ENCODE measurements at places on chromosomes 2 and 18.

DNA sequence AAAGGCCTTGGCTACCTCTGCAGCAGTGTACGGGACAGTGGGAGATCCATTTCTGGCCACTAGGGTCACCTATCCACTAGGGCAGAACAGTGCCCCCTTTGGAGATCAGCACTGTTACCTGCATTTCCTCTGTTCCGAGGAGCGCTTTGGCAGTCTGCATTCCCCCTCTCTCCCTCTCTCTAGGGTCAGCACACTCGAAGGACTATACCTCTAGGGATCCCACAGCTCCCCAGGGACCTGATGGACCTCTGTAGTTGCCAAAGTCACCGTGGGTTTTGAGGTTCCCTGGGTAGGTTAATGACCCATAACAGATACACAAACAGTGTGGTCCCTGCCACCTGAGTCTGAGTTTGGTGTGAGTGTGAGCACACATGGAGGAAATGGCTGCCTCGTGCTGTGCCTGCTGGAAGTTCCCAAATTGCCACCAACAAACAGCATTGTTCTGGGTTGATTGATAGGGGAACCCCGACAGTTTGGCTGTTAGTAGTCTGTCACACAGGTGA is 99.8 kb upstream of the VWC2L start:
- DNase-seq: no peak

DNA sequence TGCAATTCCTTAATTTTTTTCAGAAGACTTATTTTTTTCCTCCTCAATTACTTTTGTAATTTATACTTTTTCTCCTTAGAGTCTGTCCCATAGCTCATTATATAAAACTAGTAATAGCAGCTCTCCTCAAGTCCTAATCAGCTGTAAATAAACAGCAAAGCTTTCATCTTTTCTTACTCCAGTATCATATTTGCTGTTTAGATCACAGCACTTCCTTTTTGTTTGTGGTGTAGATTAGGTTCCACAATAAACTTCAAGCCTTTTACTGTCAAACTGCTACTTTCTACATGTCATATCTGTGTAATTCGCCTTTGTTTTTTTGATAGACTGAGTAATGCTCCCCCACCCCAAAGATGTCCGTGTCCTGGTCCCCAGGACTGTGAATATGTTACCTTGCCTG is 25.5 kb downstream of the GCG start:
- no peak for DNase-seq

GRCh38 chr2:157627594-157628476 is 829 bp downstream of the ACVR1C start:
- DNase-seq: no peak

DNA sequence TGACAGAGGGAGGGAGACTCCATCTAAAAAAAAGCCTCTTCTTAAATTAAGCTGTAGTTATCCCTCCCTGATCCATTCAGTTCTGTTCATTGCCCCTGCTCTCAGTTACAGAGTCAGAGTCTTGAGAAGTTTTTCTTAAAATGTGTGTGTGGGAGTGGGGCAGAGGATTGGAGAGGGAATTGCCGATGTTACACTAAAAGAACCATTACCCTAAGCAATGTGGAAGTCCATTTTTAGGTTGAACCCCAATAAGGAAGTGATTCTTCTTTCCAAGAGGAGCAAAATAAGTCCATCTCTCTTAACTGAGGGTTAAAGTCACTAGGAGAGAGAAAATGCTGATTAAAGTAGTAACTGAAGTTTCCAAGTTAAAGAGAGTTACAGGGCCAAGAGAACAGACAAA is 21.2 kb upstream of the THOC1 start:
- no peak for DNase-seq

DNA sequence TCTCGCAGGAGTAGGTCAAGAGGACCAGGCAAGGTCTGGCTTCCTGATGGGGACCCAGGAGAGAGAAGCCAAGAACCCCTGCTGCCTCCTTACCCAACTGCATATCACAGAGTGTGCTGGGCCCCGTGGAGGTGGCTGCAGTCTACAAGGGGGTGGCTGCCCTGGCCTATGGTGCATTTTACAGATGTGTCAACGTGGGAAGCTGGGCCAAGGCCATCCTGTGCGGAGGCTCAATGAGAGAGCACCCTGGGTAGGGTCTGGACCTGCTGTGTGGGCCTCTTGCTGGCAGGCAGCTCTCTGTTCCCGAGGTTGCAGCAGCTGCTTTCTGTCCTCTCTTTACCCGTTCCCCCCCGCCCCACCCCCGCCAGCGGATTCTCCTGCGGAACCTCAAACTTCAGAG is 61.4 kb downstream of the GBX2 start:
- DNase-seq: no peak

DNA sequence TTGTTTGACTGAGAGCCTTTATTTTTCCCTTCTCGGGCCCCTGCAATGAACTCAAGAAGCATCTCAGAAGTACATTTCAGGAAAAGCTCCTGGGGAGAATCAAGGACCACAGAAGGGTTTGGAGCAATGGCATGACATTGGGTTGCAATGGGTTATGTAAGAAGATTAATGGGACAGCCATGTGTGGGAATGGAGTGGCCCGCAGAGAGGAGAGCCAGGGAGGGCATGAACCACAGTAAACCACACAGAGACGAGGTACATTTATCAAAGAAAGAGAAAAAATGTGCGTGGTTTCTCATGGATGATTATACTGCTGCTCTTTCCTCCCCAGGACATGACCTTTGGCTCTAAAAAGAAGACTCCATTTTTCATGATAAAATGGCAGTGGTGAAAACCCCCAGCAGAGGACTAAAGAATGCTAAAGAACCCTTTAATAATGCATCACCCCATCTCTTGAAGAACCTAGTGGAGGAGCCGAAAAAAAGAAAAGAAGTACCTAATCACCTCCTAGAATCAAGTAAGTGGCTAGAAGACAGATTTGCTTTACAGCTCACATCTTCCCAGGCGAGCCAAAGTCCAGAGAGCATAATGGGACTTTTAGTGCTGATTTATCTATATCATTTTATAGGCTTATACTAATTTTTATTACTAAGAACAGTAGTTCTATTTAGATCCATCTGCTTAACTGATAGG is 1.7 kb downstream of the CFAP221 start:
- no peak for DNase-seq

All from HCT116 (cell line).